ENCODE measurements at places on chromosomes 3 and 15.

DNA sequence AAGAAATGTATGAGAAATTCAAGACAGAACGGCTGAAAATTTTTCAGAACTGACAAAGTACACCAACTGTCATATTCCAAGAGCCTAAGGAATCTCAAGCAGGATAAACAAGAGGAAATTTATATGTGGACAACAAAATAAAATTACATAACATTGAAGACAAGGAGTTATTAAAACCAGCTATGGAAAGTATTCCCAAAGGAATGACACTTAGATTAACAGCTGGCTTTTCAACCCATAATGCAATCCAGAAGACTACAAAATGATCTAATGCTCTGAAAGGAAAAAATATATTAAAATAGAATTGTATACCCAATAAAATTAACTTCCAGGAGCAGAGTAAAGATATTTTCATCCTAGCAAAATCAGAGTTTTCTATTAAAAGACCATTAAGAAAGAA is 132.2 kb upstream of the BNIP2 start:
- no peak for DNase-seq

DNA sequence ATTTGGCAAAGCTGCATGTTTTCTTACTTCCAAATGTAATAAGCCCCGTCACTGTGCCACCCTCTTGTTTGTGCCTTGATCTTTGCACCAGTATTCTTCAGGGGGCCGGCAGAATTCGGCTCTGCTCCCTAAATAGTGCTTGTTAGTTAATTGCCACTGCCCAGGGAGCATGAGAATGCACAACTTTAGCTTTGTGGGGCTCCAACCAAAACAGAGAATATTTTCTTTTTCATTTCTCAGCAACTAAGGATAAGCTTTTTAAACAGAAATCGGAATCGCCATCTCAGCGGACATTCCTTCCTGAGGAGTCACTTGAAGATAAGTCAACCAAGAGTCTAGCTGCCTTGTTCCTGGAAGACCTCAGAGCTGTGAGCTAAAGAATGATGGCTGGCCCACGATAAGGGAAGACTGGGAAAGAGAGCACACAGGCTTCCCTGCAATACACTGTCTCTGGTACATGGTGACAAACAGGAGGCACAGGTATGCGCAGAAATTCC is 106.0 kb downstream of the LRIG1 start:
- DNase-seq, result no peak

DNA sequence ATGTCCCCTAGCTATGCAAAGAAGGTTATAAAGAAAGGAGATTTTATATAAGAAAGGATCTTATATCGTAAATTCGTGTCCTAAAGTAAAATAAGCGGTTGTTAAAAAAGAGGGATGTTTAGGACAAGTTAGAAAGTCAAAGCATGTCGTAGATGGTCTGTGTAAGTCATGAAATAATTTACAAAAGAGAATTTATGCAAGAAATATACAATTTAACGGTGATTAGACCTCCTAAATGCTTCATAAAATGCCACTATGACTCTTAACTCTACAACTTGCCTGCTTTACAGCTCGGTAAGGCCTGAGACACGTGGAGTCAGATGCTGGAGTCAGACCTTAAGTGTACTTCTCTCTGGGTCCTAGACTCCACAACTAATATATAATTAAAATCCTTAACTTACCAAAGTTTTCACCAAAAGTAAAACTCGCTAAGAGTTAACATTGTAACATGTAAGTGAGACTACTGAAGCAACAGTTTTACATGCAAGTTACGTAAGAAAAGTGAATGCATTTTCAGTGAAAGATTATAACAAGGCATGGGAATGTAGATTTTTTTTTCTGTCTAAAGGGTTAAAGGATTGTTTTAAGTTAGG is 13.3 kb upstream of the SRPRB start:
- DNase-seq, result no peak

DNA sequence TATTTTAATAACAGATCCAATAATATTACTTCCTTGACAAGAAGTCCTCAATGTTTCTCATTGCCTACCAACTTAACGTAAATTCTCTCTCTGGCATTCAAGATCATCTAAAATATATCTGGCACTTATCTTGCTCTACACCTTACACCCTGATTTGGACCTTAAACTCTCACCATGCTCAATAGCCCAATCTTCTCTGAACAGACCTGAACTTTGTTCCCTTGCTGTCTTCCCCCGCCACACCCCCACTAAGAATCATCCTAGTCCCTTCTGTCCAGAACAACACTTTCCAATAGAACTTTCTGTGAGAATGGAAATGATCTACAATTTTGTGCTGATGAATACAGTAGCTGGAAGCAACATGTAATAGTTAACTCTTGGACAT is 44.9 kb downstream of the P2RY1 start:
- no peak for DNase-seq

DNA sequence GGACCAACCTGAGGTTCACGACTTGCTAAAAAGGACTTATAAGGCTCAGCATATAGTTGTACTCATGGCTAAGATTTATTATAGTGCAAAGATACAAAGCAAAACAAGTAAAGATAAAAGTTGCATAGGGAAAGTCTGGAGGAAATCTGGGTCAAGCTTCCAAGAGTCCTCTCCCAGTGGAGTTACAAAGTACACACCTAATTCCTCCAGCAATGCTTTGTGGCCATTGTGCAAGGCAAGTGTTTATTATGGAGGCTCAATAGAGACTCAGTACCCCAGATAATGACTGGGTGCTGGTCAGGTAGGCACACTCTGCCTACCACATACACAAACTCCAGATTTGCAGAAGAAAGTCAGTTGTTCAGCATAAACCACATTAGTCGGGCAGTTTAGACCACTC is 22.9 kb downstream of the LNP1 start:
- DNase-seq, result no peak

- DNase-seq, result no peak
Observed at GRCh38 chr3:15154326-15154725, 51.7 kb upstream of the CAPN7 start.

GRCh38 chr15:82172506-82172905 is 90.0 kb downstream of the EFL1 start:
- DNase-seq, result no peak

DNA sequence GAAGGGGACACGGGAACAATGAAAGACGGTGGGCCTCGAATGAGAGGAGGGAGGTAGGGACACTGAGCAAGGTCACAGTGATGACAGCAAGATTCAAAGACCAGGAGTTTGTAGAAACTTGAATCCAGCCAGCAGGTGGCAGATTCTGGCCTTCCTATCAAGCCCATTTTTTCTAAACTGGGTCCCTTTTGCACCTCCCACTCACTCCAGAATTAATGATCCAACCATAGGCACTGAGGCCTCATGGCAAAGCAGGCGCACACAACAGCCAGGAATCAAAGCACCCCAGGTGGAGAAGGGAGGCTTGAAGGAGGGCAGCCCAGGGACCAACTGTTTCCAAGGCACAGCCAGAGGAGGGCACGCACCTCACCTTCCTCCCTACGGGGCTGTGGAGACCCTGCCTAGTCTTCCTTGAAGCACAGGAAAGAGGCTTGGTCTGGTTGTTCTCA is 90.2 kb downstream of the ANP32A start:
- no peak for DNase-seq

- DNase-seq, result no peak
Observed at GRCh38 chr15:37014566-37014965, 85.8 kb downstream of the MEIS2 start.

DNA sequence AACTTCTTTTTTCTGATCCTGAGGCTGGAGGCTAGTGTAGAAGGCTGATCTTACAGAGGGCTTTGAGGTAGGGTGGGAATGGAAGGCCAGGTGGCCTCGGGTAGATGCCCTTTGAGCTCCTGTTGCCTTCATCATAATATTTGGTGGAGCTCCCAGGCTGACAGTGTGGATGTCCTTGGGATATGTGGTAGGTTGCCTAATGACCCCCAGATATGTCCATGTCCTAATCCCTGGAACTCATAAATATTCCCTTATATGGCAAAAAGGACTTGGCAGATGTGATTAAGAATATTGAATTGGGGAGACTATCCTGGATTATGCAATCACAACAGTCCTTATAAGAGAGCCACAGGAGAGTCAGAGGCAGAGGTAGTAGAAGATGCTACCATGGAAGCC is 5.5 kb downstream of the ADAMTSL3 start:
- no peak for DNase-seq
